ENCODE measurements at places on chromosomes 5 and 9.

DNA sequence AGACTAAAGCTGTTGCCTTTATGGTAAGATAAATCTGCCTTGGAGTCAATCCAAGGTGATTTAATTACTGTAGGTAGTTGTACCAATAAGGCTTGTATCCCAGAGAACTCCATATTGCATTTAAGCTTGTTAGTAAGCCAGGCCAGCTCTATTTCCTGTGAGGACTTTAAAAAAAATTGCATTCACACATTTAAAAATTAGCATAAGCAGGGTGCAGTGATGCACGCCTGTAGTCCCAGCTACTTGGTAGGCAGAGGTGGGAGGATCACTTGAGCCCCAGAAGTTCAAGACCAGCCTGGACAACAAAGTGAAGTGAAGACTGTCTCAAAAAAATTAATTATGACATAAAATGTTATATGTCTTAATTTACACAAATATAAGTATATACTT is 28.7 kb upstream of the ABL1 start:
- no peak for DNase-seq

DNA sequence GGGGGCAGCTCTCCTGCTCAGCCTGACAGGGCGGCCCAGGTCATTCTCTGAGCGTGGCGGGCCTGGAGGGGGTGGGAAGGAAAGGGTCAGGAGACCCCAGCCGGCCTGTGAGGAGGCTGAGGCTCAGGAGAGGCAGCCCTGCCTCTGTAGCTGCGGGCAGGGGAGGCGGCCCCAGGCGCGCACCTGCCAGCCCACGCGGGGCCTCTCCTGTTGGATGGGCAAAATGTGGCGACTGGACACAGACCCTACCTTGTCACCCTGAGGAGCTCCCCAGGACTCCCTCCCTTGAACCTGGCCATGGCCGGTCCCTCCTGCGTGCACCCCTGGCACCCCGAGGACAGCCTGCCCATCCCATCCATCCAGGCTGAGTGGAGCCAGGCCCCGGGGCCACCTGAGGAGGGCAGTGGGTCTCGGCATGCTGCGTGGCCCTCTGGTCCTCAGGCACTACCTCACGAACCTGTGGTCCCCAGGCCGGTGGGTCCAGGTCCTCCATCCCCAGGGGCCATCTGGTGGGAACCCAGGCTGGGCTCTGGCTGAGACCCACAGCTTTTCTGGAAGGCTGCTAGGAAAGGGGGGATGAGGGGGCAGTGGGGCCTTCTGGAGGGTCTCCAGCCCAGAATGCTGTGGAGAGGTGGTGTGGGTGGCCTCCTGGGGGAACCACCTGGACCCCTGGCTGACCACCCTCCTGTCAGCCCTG is 15.1 kb upstream of the NRARP start:
- no peak for DNase-seq

- no peak for DNase-seq
Observed at GRCh38 chr5:124665625-124666024, 80.8 kb downstream of the ZNF608 start.

- no peak for DNase-seq
Observed at GRCh38 chr9:19378647-19379046, 1.4 kb downstream of the RPS6 start.

- DNase-seq = no peak
Observed at GRCh38 chr5:138660051-138660572, 84.9 kb upstream of the HSPA9 start.

Data from NCI-H510A treated with DMSO at 0.1 percent for 48 hours (cell line).